ENCODE measurements at places on chromosomes 3 and 15. TPM values are rescaled to one million over a fixed set of nuclear protein-coding genes. Genes with fewer than 3 reads are reported as not detected.

SCN11A gene
- under 0.01 TPM for total RNA-seq

ACP3 gene
- not detected for total RNA-seq

NEK10 gene
- 15.5 TPM for total RNA-seq

CHRM5 gene
- total RNA-seq = 0.05 TPM

PCLAF gene
- total RNA-seq = 8.3 TPM

FEZF2 gene
- not detected for total RNA-seq

CFAP100 gene
- total RNA-seq = not detected

WDR93 gene
- 1.2 TPM for total RNA-seq

MTHFS gene
- 26.7 TPM for total RNA-seq

GRAMD1C gene
- total RNA-seq = 3.0 TPM

RAD54L2 gene
- 20.3 TPM for total RNA-seq

TERB2 gene
- not detected for total RNA-seq

ADIPOQ gene
- not detected for total RNA-seq

GPR149 gene
- not detected for total RNA-seq

Measured in renal cortical epithelial cell (primary cell).